NCI-H524 treated with DMSO at 0.1 percent for 48 hours (cell line): ENCODE measurements at places on chromosomes 12 and 14.

DNA sequence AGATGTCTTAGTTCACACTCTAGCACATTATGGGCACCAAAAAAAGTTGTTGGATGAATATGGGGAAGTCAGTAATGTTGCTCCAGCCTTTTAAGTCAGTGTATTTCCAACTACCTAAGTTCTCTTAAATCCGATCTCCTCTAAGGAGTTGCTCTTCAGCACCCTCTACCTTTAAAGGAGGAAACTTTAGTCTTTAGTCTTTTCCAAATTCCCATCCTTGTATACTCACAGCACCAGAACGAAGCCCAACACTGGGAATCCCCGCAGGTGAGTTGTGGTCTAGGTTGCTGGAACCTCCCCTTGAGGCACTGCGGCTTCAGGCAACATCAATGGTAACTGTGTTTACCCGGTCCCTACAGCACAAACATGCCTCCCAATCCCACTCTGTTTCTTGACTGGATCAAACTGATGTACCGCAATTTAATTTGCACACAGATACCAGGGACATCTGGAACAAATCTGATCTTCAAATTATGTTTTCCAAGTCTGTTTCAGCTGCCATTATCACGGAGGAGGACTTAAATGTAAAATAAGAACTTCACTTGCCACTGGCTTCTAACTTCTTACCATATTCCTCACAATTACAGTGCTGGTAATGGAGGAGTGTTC is 179.0 kb downstream of the FOXN3 start:
- peak; percentile 37 for DNase-seq

DNA sequence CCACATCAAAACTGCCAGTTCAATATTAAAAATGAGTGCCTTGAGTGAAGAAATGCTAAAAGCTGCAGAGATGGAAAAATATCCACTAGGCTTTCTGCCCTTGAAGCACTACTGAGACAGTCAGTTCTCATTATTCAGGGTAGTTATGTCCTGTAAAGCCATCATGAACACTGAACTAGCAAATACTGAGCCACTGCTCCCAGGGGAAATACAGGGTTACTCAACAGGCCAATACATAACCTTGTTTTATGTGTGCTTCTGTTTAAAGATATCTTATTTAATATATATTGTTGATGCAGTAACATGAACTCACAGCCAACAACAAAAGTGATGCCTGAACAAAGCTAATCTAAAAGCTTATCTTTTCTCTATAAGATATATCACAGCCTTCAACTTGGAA is 3.3 kb downstream of the RAD52 start:
- no peak for DNase-seq

- no peak for DNase-seq
These were observed 22.5 kb downstream of the E2F7 start for GRCh38 chr12:77042833-77043232.

DNA sequence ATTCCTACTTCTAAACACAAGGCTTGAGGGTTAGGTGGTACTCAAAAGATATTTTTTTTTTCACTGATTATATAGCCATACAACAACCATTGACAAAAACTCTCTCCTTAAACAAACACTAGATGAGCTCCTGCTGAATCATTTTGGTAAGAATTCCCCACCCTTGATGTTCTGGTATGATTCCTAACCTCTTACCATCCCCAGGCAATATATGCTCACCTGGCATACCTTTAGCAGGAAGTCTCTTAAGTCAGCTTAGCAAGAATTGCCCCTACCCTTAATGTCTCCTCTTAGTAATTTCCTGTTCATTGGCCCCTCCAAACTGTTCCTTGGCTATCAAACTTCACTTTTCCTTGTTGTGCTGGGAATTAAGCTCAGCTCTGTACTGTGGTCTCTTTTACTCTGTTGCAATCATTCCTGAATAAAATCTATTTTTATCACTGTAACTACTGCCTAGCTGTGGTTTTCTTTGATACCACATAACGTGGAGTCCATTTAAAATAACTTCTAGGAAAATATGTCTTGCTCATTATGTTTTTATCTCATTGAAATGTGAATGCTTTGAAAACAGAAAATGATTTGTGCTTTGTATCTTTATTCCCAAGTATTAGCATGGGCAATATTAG is 712.6 kb downstream of the SLC16A7 start:
- DNase-seq: no peak

DNA sequence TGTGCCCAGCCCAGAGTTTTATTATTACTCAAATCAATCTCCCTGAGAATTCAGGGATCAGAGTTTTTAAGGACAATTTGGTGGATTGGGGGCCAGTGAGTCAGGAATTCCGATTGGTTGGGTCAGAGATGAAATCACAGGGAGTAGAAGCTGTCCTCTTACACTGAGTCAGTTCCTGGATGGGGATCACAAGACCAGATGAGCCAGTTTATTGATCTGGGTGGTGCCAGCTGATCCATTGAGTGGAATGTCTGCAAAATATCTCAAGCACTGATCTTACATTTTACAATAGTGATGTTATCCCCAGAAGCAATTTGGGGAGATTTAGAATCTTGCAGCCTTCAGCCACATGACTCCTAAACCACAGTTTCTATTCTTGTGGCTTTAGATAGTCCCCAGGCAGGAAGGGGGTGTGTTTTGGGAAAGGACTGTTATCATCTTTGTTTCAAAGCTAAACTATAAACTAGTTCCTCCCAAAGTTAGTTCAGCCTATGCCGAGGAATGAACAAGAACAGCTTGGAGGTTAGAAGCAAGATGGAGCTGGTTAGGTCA is 89.1 kb upstream of the CNOT2 start:
- no peak for DNase-seq

- no peak for DNase-seq
These were observed 16.7 kb downstream of the CHST11 start for GRCh38 chr12:104473374-104473983.

GRCh38 chr12:50055831-50056638 is 1.4 kb upstream of the ASIC1 start:
- peak; percentile 76 for DNase-seq
